ENCODE measurements at places on chromosomes 1 and 21.

DNA sequence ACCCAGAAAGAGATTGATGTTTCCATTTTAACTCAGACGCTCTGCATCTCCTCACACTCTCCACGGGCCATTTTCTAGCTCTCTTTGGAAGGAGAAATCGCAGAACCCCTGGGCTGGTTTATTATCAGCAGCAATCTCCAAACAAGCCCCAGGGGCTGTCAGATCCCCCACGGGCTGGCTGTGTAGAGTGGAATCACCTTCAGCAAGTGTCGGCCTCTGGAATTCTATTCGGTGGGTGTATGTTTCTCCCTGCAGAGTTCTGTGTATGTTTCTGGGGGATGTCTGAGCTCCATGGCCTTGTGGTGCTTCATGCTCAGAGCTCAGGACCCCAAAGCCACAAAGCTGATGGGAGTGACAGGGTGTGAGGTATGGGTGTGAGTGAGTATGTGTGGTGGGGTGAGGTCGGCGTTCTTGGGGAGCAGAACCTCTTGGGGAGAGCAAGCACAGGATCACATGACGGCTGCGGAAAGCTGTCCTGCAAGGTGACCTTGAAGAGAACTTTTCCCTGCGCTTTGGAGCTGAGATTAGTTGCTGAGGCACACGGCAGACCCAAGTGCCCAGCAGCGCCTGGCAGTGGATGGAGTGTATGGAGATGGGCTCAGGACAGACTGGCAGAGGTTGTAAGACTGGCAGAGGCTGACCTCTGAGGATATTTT is 489 bp downstream of the ACOT11 start:
- DNase-seq: no peak

DNA sequence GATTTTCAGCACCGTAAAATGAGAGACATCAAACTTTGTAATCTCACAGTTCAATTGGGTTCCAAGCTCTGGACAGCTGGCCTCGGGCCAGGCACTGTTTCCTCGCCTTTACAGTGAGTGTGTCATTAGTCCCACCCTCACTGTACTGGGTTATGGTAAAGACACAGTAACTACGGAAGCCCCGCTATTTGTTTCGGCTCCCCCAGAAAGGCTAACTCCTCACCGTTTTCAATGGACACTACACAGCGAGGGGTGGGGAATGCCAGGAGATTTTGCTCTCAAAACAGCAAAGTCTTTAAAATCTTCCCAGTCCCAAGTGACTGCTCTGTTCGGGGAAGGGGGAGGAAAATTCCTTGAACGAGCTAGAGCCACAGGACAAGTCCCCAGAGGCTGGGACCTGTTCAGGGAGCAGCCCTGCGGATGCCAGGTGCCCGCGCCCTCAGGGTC is 757 bp upstream of the SPSB1 start:
- peak; percentile 93 for DNase-seq

- no peak for DNase-seq
Observed at GRCh38 chr1:156198831-156199349, 5.0 kb downstream of the SLC25A44 start.

GRCh38 chr1:67169496-67169895 is 3.2 kb downstream of the IL23R start:
- DNase-seq: no peak

DNA sequence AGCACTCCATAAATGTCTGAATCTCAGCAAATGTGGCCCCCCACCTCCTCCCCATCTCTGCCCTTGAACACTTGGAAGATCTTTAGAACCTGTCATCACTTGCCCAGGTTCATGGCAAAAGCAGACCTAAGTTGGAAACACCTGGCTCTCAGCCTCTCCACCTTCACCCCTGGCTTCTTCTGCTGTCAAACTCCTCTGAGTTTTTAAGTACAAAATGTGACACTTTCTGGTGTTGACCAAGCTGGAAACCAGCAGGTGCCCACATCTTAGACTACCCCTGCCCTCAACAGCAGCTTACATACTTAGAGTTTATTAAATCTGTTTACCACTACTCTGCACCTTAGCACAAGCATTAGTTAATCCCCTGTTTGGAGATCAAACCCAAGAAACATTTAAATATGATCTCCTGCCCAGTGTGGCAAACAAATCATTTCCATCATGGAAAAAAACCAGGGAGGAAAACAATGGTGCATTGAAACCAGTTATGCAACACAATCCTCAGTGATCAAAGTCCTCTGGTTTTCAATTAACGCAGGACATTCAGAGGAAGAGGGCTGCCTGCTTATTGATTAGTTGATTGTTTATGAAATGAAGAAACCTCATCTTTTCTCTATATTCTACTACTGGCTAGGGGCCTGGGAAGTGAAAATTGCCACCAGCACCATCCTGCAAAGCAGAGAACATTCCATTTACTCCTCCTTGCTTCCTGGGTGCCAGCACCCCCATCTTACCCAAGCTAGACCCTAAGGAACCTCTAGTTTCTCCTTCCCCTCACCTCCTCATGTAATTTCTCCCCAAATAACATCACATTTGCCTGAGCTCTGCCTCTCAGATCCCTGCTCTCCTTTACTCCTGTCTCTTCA is 139.4 kb upstream of the RAB4A start:
- no peak for DNase-seq

DNA sequence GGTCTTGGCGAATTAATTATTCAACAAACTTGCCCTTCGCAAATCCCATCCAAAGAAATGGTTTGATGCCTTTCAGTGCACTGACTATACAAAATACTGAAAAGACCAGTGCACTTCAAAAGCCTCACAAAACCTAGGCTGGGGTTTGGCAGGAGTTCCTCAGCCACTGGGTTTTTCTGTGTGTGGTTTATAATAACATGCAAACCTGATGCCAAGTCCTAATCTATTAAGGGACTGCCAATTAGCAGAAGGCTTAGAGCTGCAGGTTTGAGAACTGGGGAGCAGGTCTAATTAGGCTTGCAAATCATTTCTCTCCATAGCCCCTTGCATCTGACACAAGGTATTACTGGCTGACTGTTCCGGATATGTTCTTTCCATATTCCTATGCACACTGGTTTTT is 27.7 kb downstream of the PLPP3 start:
- DNase-seq: no peak

DNA sequence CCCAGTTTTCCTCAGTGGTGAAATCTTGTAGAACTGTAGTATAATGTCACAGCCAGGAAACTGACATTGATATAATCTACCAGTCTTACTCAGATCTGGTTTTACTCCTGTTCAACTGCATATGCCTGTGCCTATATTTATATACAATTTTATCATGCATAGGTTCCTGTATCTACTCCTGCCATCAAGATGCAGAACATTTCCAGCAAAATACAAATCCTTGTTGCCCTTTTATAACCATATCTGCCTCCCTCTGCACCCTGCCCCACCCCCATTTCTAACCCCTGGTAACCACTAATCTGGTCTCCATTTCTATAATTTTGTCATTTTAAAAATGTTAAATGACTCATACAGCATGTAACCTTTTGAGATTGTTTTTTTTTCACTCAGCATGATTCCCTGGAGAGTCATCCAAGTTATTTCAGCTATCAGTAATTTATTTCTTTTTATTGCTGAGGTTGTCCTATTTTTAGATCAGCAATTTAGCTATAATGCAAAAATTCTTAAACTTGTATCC is 8.1 kb downstream of the UTP25 start:
- DNase-seq: no peak

Measured in lung (tissue), 17 donors.